G401 (cell line): ENCODE measurements at places on chromosomes 12 and 14. TPM values are rescaled to one million over a fixed set of nuclear protein-coding genes. Genes with fewer than 3 reads are reported as not detected.
A peak's percentile ranks its signal among the peaks of the same experiment; 100 is the strongest.

- DNase-seq = no peak
Observed at GRCh38 chr14:80215756-80216581, 4.7 kb upstream of the DIO2 start.

DNA sequence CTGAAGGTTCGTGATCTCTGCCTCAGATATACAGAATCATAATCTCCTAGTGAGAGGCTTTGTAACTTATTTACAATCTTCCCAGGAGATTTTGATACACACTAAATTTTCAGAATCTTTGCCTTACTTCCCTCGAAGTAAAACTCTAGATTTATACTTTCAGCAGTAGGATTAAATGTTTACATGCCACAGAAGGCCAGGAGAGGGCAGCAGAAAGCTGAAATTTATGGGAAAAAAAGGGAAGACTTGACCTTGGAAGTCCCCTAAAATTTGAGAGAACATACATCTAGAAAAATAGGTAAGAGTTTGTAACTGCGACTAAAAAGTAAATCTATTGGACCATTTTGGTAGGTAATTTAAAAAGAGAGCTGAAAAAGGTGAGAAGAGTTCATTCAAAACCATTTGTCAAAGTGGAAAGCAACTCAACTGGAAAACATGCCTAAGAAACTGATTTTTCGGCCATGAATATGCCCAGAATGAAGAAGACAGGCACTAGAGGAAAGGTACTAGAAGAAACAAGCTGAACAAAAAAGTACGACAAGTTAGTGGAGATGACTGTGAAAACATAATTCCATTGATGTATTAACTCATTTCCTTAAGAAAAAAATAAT is 242.0 kb upstream of the MDGA2 start:
- DNase-seq = peak; percentile 6

DNA sequence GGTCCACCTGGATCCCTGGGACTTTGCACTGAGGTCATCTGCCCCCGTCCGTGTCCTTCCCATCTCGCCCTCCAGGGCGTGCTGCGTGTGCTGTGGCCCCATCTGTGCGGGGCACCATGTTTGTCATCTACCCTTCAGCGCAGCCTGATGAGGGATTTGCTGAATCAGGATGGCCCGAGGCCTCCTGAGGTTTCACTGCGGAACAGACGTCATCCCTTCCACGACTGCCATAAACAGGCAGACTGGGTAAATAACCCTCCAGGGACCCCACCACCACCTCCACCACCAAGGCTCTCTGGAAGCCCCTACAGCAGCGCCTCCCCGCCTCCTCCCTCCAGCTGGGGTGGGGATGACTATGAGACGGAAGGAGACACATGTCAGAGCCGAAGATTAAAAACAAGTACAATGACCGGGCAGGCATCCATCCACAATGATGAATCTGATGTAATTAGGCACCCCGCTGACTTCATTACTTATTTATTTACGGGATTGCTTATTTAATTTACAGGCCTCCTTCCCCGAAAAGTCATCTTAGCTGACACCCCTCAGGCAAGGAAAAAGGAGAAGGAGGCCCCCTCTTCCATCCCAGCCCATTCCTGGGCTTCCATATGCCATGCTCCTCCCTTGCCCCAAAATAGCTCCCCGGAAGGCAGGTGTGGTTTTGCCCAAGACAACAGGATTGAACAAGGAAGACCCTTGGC is 39.4 kb downstream of the NCOR2 start:
- DNase-seq = no peak

- DNase-seq = peak; percentile 33
Observed at GRCh38 chr14:60303745-60304144, 54.7 kb downstream of the PPM1A start.

GRCh38 chr12:117850048-117850447 is 118.7 kb downstream of the KSR2 start:
- DNase-seq = peak; percentile 73

GRCh38 chr12:93387780-93388179 is 10.1 kb downstream of the NUDT4 start:
- DNase-seq = no peak

- DNase-seq = no peak
Observed at GRCh38 chr12:52082026-52082668, 2.6 kb downstream of the SMIM41 start.

- no peak for DNase-seq
Observed at GRCh38 chr14:39395555-39396254, 36.5 kb downstream of the FBXO33 start.

Gene AKAP6
- 0.06 and 2.3 TPM in 2 replicates for total RNA-seq

Gene OASL
- not detected in 2 replicates for total RNA-seq

Gene PLEK2
- total RNA-seq = 0.80 and 1.3 TPM in 2 replicates
